ENCODE measurements at places on chromosomes 2 and 18. TPM values are rescaled to one million over a fixed set of nuclear protein-coding genes. Genes with fewer than 3 reads are reported as not detected.

The TTC32 gene
- 5.2 TPM for total RNA-seq

The RGPD3 gene
- total RNA-seq, result 0.15 TPM

The AAMP gene
- 67.4 TPM for total RNA-seq

The NDC80 gene
- total RNA-seq, result 1.6 TPM

The TMEM169 gene
- 1.4 TPM for total RNA-seq

The XDH gene
- total RNA-seq, result 28.3 TPM

The PRSS56 gene
- 0.19 TPM for total RNA-seq

The ALK gene
- total RNA-seq, result 0.04 TPM

The PLGLB1 gene
- total RNA-seq, result 103 TPM

The STON1 gene
- 1.1 TPM for total RNA-seq

The RTTN gene
- 2.3 TPM for total RNA-seq

DNA sequence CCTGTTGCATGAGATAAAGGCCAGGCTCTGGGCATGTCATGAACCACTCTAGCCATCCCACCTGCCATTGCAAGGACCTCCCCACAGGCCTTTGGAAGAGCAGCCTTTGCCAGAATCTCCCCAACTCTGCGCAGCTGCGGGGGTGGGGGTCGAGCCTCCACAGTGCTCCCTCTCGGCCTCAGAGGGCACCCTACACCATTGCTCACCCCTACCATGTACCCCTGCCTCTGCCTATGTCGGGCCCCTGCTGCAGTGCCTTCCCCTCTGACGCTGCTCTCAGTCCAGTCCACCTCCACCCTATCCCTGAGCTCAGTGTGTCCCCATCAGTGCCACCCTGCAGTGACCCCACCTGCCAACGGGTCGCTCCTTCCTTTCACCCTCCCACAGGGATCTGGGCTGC lies 679.7 kb upstream of the RAB6C start:
- DNase-seq, result no peak

DNA sequence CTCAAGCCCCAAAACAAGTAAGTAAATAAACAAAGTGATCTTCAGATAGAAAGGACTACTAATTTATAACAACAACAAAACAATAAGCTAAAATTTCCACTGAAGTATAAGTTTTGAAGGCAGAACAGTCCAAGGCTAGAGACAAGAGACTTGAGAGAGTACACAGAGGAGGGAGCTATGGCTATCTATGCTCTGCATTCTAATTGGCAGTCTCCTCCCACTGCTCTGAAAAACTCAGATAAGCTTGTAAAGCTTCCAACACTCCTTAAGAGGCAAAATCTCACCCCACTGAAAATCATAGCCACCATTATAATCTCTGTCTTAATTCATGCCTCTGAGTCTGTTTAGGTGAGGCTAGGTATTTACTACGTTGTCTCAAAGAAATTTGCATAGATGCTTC lies 714.6 kb upstream of the LRATD1 start:
- no peak for DNase-seq

- no peak for DNase-seq
These were observed 452.8 kb downstream of the MBD2 start for GRCh38 chr18:53771664-53772063.

- DNase-seq, result no peak
These were observed 9.7 kb downstream of the SMAD7 start for GRCh38 chr18:48940854-48941611.

- no peak for DNase-seq
These were observed 46.4 kb upstream of the GULP1 start for GRCh38 chr2:188245230-188245629.

DNA sequence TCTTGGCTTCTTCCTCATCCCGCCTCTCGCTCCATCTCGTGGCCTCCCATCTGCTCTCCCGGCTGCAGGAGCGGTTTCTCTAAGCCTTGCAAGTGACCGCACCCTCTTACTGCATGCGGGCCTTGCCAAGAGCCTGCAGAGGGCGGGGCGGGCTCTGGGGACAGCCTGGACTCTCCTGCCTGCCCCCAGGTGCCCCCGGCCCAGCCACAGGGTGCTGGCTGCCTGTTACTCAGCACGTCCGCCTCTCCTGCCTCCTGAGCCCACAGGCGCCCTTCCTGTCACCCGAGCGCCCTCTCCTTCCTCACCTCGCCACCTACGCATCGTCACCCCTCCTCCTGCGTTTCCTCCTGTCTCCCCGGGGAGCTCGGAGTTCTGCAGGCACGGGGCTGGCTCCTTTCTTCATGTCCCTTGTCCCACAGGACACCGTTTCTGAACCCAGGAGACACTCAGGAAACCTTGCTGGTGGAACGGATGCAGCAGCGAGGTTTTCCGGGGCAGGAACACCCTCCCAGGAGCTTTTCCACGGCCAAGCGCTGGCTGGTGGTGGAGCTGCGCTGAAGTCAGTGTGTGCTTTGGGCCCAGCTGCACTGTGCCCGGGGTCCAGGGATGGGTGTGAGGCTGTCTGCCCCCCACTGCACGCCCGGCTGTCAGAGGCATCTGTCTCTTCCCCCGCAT lies 28.5 kb downstream of the HPCAL1 start:
- DNase-seq, result peak; percentile 77

DNA sequence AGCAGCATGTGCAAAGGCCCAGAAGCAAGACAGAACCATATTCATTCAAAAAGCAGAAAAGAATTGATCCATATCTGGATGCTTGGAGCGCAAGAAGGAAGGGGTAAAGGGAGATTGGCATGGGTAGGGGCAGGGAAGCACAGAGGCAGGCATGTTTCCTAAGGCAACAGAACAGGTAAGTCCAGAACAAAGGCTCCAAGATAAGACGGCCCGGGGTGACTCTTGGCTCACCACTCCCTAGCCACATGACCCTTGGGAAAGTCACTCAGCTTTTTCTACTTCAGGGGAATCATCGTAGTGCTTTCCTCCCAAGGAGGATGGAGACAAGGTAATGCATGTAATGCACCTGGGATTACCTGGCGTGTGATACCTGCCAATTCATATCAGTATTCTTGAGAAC lies 37.7 kb upstream of the ST3GAL5 start:
- no peak for DNase-seq

- no peak for DNase-seq
These were observed 19.0 kb downstream of the TPGS2 start for GRCh38 chr18:36809590-36810381.

- DNase-seq, result no peak
These were observed 41.4 kb downstream of the THUMPD2 start for GRCh38 chr2:39737661-39738060.

GRCh38 chr2:150520887-150521664 lies 33.6 kb upstream of the RND3 start:
- no peak for DNase-seq

DNA sequence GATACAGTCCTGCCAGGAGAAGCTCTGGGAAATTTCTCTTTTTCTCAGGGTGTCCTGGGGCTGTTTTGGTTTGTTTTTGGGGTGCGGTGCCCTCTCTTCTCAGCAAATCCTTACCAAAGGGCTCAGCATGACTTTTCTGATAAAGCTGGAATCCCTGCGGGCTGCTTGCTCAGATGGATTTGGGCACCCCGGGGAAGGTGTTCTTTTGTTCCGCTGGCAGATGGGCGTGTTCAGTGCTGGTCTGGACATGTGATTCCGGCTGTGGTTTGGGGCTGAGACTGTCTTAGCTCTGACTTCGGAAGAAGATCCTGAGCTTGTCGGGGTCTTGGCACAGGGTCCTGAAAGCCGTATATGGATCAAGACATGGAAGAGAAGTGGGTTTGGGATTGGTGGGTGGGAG lies 134.2 kb upstream of the SPRED2 start:
- DNase-seq, result no peak

Data from right lobe of liver (tissue), 6 donors.